Ureter (tissue), 1 donor: ENCODE measurements at places on chromosomes 6 and 20.

- DNase-seq: no peak
Observed at GRCh38 chr6:154404791-154405400, 48.3 kb upstream of the IPCEF1 start.

GRCh38 chr20:38609815-38610214 is 8.2 kb downstream of the ARHGAP40 start:
- no peak for DNase-seq

- DNase-seq: peak; percentile 74
Observed at GRCh38 chr6:33314515-33314942, 651 bp upstream of the TAPBP start.

DNA sequence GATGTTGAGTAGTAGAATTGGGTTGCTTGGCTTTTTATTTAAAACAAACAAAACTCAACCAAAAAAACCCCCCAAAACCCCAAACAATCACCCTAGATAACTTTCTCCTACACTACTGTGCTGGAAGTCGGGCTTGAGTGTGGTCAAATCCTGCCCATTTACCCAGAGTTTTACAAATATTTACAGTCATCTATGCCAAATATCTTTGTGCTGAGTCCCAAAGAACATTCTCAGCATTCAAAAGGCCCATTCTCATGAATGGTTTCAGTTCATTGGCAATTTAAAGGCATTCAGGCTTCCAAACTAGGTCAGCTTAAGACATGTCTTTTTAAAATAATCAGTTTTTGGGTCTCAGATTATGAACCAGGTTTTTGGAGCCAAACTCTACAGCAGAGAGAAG is 1.8 kb downstream of the RNF144B start:
- DNase-seq: no peak

GRCh38 chr20:50455656-50456451 is 54.3 kb upstream of the PTPN1 start:
- DNase-seq: no peak

- DNase-seq: no peak
Observed at GRCh38 chr20:4165984-4166725, 150.8 kb upstream of the RNF24 start.

DNA sequence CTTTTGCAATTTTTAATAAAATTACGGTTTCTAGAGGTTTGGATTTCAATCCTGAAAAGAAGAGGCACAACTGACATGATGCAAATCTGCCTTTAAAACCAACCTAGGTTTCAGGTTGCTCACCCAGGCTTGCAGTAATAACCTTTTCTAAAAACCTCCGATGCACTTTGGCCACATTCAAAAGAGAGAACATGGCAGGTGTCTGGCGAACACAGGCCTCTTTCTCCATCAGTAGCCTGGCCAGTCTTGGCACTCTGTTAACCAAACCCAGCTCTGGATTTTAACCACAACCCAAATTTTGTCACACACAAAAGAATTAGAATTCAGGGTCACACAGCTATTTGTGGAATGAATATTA is 55.8 kb upstream of the MAFB start:
- no peak for DNase-seq

DNA sequence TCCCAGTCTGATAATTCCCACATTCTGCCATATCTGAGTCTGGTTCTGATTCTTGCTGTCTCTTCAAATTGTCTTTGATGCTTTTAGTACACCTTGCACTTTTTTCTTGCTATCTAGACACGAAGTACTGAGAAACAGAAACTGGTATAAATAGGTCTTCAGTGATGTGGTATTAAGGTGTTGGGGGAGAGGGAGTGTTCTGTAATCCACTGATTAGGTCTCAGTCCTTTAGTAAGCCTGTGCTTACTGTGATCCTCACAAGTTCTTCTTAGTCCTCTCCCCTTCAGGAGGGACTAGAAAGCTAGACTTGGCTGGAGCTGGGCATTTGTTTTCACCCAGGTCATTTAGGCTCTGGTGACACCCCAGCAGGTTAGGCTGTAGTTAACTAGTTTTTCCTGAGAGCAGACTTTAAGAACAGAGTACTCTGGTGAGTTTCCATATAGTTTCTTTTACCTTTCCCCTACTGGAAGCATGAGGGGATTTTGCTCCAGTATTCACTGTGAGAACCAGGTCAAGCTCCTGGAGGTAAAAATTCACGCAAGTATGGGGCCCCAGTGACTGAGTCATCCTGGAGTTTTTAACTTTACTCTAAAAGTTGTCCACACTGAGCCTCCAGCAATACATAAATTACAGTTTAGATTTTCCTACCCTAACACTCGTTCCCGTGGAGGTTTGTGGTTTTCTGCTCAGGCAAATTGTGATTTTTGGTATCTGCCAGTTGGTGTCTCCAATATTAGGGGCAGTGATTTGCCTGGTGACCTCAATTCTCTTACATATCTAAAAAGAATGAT is 154.6 kb downstream of the CDKAL1 start:
- DNase-seq: no peak

DNA sequence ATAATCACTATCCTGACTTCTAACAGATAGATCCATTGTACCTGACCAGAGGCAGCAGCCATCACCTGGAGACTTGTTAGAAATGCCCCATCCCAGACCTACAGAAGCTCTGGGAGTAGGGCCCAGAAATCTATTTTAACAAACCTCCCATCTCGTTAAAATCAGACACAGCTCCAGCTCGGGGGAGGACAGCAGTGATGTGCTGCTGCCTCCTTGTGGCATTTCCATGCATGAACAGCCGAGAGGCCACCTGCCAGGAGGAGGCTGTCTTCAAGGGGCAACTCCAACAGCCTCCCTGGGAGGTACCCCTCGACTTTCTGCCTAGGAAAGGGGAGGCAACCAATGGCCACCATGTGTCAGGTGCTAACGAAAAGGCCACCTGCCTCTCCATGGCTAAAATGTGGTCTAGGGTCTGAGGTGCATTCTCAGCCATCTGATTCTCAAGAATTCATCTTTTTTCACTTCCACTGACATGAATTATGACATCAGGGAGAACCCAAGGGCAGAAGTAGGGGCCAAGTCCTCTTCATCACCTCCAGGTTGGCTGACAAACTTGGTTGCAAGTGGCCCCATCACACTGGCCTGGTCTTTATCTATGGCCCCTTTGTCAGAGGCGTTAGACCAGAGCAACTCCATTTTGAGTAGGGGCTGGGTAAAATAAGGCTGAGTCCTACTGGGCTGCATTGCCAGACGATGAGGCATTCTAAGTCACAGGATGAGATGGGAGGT is 12.2 kb upstream of the KCNK15 start:
- DNase-seq: peak; percentile 73

DNA sequence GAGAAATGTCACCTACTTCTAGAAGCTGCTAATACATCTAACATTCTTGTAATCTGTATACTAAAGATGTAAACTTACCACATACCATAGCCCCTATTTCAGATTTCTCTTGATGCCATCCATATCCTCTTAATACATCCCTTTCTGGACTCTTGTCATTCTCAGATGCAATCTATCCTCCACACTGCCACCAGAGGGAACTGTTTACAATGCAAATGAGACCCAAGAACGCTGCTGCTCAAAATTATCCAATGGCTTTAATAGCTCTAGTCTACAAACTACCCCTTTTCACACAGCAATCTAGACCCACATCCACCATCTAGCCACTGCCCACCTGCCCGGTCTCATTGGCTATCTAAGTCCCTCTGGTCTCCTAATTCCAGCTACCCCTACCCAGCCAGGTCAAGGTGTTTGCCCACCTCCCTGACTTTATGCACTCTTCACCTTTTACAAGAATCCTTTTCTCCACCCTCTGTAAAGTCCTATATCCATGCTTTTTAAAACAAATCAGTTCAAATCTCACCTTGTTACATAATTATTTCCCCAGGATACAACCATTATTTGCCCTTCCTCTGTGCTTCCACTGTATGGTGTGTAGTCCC is 14.8 kb downstream of the FAXC start:
- DNase-seq: no peak

DNA sequence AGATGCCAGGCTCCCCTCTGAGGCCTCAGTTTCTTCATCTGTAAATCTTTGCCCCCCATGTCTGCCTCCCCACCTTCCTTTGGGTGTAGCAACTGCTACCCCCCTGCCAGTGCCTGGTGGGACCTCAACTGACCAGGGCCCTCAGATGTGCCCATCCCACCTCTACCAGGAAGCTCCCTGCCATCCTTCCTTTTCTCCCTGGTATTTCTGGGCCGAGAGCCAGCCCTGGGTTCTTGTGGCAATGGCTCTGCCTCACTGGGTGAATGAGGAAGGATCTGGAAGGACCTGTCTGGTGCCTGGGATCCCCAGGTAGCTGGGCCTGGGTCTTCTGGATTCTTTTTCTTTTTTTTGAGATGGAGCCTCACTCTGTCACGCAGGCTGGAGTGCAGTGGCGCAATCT is 141.1 kb upstream of the RNF24 start:
- no peak for DNase-seq

GRCh38 chr6:52394251-52394666 is 25.9 kb upstream of the EFHC1 start:
- no peak for DNase-seq

DNA sequence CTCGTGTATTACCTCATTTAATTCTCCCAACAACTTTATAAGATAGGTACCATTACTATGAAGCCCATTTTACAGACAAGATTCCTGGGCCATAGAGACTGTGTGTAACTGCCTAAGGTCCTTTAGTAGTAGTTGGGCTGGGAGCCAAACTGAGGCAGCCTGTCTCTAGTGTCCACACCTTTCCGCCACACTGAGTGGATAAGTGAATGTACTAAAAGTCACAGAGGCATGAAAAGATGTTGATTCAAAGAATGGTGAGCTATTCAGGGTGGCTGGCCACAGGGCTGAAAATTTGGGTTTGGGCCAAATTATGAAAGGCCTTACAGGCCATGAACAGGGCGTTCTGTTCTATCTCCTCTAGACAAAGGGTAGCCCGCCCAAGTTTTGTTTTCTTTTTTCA is 11.0 kb downstream of the CD24 start:
- DNase-seq: no peak

DNA sequence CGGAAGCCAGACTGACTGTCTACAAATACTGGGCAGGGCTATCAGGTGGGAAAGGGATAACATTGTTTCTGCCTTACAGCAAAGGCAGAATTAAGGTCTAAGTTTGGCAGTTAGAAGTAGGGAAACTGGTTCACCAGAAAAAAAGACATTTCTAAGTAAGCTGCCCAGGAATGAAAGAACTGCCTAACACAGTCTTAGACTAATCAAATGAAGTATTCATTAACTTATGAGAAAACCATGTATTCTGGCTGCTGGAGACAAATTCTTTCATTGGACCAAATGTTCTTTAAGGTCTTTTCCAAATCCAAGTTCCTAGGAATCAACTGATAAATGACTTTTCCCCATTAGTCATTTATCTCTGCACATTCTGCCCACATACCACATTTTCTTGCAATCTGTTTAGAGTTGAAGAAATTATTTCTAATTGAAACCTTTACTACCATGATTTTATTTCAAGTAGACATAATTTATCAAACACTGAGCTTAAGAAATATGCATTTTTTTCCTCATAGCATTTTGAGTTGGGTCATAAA is 120.3 kb upstream of the OGFRL1 start:
- no peak for DNase-seq

GRCh38 chr6:51868591-51869355 is 218.6 kb downstream of the PKHD1 start:
- DNase-seq: no peak

GRCh38 chr6:46895930-46896329 is 25.8 kb downstream of the ADGRF5 start:
- DNase-seq: no peak

- DNase-seq: no peak
Observed at GRCh38 chr20:37928996-37929682, 26.2 kb downstream of the VSTM2L start.
